ENCODE measurements at places on chromosomes 4 and X. TPM values are rescaled to one million over a fixed set of nuclear protein-coding genes. Genes with fewer than 3 reads are reported as not detected.

- no peak overlapping the region for H3K27ac ChIP-seq
- H3K36me3 ChIP-seq = no peaks in the 10 kb centered on the region
- no peaks in the 10 kb centered on the region for H3K4me1 ChIP-seq
- no peak overlapping the region for H3K4me3 ChIP-seq
These were observed 105.0 kb downstream of the SLC2A9 start for GRCh38 chr4:9916346-9916745.

DNA sequence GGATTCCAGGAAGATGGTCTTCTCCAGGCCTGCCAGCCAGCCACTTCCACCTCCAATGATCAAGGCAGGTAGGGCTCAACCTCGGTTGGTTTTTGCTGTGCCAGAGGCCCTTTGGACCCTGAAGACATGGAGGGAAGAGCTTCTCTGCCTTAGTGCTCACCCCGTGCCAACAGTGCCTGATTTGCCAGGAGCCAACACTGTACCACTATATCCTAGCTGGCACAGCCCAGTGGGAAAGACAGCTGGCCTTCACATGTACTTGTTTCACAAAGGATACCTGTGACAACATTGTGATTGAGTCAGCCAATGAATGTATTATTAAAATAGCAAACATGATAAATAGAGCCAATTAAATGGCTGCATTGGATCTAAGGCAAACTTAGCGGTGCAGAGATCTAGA, 51.9 kb upstream of the PRPS1 start:
- H3K36me3 ChIP-seq = no peaks in the 10 kb centered on the region
- H3K27me3 ChIP-seq = no peaks in the 10 kb centered on the region
- H3K4me3 ChIP-seq = no peak overlapping the region
- peaks cover 25% of the 10 kb centered on the region for H3K4me1 ChIP-seq
- DNase-seq = no peak

- no peaks in the 10 kb centered on the region for H3K36me3 ChIP-seq
- peaks cover 25% of the 10 kb centered on the region for H3K4me1 ChIP-seq
- no peaks in the 10 kb centered on the region for H3K27me3 ChIP-seq
- no peak overlapping the region for H3K27ac ChIP-seq
- no peak for DNase-seq
- H3K4me3 ChIP-seq = no peak overlapping the region
These were observed 224.9 kb upstream of the FAT1 start for GRCh38 chr4:186948361-186949242.

AKAP4 gene
- not detected for total RNA-seq

PPP4R3C gene
- total RNA-seq = not detected
